ENCODE measurements at places on chromosomes 5 and 9.
A peak's percentile ranks its signal among the peaks of the same experiment; 100 is the strongest.

DNA sequence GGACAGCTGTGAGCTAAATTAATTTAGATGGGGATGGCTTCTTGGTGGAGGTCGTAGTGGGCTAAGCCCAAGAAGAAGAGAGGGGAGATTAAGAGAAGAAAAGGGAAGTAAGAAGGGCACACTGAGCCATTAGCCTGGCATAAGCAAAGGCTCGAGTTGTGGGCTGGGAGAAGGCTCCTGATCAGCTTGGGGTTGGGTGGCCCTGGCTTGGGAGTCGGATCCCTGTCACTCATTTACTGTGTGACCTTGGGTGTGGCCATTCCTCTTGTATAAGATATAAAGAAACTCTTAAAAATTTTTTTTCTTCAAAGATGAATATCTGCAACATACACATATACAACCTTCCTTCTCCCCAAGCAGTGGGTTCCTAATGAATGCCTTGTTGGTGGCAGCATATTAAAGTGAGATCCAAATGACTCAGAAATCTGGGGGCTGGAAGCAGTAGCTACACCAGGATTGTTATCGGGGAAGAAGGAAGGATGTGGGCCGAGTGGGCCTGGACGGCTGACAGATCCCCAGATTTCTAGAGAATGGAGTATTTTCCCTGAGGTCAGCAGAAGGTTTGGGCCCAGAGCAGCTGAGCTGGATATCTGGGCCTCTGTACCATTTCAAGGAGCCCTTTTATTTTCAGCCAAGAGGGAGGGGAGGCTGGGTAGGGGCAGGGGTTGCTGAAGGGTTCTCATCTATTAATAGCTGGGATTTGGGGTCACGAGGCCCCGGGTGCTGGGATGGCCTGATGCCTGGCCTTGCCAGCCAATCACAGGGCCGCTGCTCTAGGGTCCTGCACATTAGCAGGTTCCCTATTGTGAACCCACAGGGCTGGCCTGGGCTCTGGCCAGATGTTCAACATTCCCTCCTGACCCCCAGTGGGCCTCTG lies 52.1 kb downstream of the PPARGC1B start:
- no peak for DNase-seq

DNA sequence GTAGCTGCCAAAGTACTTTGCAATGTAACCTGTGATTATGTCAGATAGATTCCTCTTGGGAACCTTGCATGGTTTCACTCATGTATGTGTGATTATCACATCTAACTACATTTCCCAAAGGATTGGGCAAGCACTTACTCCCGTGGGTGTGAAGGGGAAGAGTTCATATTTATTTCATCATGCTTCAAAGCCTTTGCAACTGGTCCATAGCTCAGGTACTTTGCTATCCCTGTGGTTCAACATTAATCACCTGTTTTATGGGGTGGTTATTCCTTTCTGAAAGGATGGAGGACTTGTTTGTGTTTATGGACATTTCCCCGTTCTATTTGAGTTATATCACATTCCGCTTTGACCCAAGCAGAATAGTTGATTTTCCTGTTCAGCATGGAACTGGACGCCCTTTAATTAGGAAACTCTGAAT lies 13.6 kb upstream of the ERMP1 start:
- DNase-seq: no peak

- no peak for DNase-seq
Observed at GRCh38 chr9:4038182-4038723, 261.6 kb downstream of the GLIS3 start.

GRCh38 chr9:88574953-88575352 lies 40.0 kb downstream of the NXNL2 start:
- DNase-seq: no peak

DNA sequence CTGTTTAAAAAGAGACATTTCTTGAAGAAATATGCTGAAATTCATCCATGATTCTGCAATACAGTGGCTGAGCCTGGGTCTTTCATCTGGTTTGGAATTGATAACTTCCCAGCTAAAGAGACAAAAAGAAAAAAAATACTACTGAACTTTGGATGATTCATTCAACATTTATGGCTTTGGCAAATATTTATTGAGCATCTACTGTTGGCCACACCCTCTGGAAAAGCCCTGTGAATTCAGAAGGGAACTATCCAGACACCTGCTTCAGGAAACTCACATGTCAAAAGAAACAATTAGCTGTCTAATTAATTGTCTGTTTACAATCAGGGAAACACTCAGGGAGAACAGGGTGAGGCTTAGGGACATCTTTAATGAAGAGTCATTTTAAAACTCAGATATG lies 17.8 kb upstream of the ZNF622 start:
- no peak for DNase-seq

GRCh38 chr9:114303571-114303970 lies 19.3 kb upstream of the ORM1 start:
- DNase-seq: no peak

DNA sequence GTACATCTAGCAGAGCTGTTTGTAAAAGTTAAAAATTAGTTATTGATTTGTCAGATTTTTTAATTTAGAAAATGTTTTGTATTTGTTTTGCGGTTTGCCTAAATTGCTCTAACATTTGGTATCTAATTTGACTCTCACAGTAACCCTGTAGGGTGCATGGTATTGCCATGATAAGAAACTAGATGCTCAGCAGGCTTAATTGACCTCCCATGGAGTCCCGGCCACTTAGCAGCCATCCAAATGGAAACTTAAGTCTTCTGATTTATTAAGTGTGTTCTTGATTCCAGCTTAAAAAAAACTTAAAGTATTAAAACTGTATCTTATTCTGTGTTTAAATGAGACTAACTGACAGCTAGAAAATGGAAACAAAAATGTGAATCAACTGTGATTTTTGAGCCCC lies 54.5 kb downstream of the CAST start:
- no peak for DNase-seq

DNA sequence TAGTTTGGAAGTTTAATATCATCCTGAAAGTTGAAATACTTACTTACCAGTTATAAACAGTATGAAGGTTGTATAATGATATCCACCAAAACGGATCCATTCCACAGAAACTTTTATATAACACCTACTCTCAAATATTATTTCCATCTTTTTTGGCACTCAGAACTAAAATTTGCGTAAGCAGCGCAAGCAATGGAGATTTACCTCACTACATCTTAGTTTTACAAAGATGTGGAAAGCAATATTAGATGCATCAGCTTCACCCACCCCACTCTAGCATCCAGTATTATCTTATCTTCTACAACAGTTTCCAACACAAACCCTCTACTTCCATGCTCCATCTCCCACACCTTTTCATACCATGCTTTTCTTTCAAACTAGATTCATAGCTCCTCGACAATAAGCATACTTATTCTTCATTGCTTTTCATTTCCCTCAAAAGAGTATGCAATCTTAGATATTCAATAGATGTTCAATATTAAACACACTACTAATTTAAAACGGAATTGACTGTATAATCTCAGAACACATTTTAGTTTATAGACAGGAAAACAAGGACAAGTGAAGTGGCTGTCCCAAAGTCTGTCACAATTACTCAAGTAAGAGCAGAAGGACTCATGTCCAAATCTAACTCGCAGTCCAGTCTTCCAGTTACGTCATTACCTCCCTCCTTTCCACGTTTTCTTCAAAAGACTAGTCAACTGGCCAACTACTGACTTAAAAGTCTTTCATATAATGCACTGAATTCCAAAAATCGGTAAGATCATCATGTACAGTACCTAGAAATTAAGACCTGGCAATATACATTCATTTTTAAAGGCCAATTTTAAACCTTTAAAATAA lies 2.2 kb downstream of the PPP2CA start:
- no peak for DNase-seq

GRCh38 chr9:123128591-123128990 lies 95.1 kb downstream of the GPR21 start:
- no peak for DNase-seq

DNA sequence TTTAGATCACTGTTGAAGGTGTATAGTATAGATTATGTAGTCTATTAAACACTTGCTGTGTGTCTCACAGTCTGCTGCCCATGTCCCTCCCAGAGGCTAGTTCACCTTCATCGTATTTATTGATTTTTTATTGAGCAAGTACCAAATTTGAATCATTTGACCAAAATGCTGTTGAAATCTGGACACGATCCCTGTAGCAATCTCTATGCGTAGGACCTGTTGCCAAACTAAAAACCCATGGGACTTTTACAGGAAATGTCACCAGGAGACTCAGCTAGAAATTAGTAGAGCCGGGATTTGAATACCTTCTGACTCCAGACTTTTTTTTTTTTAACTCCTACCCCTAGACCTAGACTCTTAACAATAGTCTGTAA lies 17.5 kb downstream of the SLC31A1 start:
- DNase-seq: no peak

DNA sequence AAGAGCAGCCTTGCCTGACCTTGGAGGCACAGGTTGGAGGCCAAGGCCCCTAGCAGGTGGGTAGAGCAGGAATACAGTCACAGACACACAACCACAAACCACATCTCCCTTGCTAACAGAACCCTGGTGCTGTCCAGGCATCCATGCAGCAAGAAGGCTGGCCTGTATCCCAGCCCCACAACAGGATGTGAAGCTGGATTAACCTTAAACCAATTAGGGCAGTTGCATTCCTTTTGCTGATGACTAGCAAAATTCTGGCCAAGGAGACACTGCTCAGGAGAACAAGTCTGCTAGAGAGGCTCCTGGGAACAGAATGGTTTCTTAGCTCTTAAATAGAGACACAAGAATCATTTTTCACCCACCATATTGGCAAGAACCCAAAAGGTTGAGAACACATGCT lies 97.8 kb downstream of the C5orf15 start:
- DNase-seq: no peak

DNA sequence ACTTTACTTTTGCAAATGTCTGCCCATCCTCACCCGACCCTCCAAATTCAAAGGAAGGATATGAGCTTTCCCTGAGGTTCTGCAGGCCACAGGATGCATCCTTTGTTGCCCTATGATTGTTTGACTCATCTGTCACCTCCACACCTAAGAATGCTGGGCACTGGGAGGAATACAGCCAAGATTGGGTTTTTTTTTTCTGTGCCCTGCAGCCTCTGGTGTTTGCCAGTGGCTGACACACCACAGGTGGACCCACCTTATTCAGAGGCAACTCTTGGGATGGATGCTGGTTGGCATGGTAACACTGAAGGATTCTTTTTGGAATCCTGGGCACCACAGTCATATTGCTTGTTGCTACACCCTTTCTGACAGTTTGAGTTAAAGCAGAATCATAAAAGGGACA lies 29.7 kb downstream of the C9orf152 start:
- DNase-seq: no peak

- DNase-seq: peak; percentile 59
Observed at GRCh38 chr5:172713113-172713808, 57.7 kb downstream of the DUSP1 start.

GRCh38 chr9:113818391-113818790 lies 57.7 kb upstream of the ZNF618 start:
- DNase-seq: no peak

- DNase-seq: no peak
Observed at GRCh38 chr5:173592050-173592669, 24.3 kb downstream of the BOD1 start.

- no peak for DNase-seq
Observed at GRCh38 chr5:37849641-37850040, 9.8 kb upstream of the GDNF start.

DNA sequence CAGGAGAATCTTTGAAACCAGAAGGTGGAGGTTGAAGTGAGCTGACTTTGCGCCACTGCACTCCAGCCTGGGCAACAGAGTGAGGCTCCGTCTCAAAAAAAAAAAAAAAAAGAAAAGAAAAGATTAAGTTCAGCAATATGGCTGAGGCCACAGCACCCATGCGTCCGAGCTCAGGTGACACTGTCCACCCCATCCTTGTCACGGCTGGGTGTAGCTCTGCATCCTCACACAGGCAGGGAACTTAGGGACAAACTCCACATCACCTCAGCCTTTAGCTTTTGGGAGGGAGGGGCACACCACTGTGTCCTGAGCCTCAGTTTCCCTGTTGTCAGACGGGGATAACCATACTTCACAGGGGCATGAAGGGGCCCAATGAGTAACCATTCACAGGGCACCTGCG lies 15.5 kb downstream of the FGD3 start:
- DNase-seq: no peak

- DNase-seq: peak; percentile 66
Observed at GRCh38 chr9:133619791-133620190, 10.6 kb upstream of the FAM163B start.

- DNase-seq: no peak
Observed at GRCh38 chr9:89881431-89881830, 276.6 kb downstream of the GADD45G start.

DNA sequence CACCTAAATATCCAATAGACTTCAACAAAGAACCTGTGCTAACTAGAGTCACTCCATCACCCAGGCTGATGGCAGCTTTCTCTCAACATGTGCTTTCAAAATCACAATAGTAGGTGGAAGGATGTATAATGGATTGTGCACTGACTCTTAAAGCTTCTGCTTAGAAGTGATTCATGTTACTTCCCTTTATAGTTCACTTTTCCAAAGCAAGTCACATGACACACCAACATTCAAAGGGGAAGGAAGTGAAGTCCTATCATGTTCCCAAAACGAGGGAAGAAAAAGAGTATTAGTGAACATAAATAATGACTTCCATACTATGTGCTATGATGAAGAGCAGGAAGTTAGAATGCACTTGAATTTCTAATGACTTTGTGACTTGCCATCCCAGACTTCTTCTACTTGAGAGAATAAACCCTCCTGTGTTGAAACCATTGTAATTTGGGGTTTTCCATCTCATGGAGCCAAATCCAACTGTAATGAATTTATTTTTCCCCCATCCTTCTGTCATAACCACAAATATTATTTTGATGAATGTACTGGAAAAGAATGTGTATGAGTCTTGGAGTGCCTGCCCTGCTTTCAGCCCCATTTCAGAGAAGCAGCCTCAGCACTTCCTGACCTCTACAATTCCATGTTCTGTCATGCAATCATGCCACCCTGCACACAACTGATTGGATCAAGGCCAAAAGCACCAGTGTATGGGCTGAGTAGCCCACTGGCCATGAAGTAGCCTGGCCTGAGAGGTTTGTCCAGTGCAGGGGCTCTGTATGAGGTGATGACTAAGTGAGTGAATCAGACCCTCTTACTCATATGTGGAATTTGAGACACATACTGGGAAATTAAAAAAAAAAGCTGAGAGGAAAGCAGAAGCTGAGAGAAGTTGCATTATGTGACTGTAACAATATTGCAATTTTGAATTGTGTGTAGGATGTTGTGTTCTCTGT lies 525.9 kb upstream of the CLINT1 start:
- DNase-seq: no peak

GRCh38 chr5:67196537-67197059 lies at the start of gene CD180:
Gene CD180, minus strand, starts transcription at chr5:67196799. Its CDS starts 158 bp downstream, at chr5:67196641.
- no peak for DNase-seq

GRCh38 chr9:4137681-4138099 lies 162.2 kb downstream of the GLIS3 start:
- DNase-seq: no peak
